ENCODE measurements at places on chromosomes 6 and 20.

DNA sequence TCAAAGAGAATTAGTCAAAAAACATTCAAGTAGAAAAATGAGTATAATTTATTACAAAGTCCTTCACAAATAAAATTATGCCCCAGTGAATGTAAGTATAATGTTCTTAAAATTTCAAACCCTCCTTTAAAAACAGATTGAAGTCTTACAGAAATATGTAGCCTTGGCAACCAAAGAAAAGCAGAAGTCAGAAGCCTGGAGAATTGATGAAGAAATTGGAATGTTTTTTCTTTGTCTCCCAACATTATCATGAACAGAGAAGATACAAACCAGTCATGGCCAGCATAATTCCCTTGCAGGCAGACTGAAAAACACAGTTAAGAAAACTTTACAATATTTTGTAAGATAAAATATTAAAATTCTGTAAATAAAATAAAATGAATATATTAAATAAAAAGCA is 221.9 kb downstream of the TBC1D32 start:
- no peak for DNase-seq

GRCh38 chr6:91149246-91149955 is 562.5 kb upstream of the MAP3K7 start:
- DNase-seq, result no peak

DNA sequence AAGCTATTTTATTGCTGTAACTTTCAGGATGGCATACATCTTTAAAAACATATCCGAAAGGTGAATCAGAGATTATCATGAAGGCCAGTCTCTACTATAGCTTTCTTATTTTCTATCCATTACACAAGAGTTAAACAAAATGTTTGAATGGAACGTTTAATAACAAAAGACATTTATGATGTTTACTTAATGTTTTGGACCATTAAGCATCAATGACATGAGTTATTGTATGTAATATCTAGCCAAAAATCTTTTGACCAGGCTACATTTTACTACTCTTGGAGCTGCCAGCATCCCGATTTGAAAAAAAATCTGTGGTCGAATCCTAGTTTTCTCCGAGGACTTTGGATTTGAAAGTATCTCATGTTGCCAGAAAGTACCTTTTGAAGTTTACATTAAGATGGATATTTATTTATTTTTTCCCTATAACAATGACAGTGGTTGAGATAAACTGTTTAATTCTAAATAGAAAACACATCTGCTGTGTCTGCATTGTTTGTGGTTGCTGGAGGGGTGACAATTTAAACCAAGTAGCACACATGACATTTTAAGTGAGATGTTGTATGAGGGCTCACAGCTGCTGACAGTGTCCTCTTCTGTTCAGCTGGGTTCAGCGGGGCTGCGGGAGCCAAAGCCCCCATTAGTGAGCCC is 293.7 kb upstream of the TCF21 start:
- no peak for DNase-seq

- no peak for DNase-seq
Observed at GRCh38 chr6:85565736-85566135, 27.9 kb downstream of the SNX14 start.

DNA sequence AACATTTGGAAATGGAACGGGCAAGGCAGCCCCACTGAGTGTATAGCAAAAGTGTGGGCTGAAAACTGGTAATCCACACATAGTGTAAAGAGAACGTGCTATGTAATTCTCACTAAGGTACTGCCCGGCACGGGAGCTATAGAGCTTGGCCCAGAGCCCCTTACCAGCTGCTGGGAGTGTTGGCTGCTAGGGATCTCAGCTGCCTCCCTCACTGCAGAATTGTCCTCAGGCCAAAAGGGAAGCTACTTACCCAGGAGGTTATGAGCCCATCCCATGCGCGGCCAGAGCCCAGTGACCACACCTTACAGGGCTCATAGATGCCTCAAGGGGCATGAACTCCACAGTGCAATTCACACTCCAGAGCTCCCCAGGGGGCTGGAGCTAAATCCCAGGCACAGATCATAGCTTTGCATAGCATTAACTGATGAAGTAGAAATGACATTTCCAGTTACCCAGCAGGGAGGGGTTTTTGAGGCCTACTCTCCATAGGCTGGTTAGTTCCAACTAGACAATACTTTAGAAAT is 56.8 kb downstream of the LINC00237 start:
- no peak for DNase-seq

DNA sequence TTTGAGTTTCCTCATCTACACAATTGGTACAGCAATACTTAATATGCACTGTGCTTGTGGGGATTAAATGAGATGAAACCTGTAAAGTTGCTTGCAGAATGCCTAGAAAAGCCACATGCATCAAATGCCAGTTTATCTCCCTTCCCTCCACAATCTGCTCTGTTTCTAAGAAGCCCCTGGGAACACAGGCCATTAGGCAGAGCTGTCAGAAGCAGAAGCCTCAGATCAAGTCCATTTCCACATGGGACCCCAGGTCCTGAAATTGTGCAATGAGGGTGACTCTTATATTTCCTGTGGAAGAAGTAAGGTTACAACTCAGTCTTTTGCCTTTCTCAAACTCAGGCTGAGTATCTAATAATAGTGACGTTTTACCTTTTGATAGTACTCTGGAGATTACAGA is 737.4 kb downstream of the KIF16B start:
- no peak for DNase-seq

DNA sequence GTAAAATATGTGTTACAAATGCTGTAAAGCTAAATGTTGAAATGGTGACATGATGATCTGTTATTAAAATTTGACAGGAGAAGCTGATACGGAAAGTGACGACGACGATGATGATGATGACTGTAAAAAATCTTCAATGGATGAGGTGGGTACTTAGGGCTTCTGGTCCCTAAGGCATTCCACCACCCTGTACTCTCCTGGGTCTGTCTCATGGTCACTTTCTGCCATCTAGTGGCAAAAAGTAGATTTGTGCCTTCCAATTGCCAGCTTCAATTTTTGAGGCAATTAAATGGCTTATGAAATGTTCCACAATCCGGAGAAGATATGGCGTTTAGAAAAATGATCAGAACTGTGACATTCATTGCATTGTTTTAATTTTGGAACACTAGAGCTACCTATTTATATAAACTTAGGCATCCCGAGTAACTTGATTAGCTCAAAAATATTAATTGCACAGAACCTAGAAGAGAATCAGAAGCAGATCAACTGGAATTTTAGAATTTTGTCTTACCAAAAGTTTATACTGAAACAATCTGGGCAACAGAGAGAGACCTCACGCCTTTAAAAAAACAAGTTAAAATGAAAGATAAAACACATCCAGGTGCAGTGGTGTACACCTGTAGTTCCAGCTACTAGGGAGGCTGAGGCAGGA is 346.5 kb upstream of the PLCB4 start:
- DNase-seq, result no peak

DNA sequence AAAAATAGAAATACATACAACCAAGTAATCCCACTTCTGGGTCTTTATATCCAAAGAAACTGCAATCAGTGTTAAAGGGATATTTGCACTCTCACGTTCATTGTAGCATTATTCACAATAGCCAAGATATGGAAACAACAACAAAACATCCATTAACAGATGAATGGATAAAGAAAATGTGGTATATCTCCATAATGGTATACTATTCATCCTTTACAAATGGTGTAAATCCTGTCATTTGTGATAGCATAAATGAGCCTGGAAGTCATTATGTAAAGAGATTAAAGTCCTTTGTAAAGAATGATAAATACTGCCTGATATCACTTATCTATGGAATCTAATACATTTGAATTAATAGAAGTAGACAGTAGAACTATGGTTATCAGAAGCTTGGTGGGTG is 327.7 kb downstream of the UTRN start:
- DNase-seq, result no peak

GRCh38 chr6:99575544-99576227 is 7.2 kb upstream of the CCNC start:
- no peak for DNase-seq

GRCh38 chr6:41122918-41123317 is 31.2 kb downstream of the TREML1 start:
- DNase-seq, result no peak

GRCh38 chr6:33716890-33717632 is 5.6 kb upstream of the UQCC2 start:
- no peak for DNase-seq

GRCh38 chr6:159983641-159984080 is 14.8 kb downstream of the IGF2R start:
- no peak for DNase-seq

DNA sequence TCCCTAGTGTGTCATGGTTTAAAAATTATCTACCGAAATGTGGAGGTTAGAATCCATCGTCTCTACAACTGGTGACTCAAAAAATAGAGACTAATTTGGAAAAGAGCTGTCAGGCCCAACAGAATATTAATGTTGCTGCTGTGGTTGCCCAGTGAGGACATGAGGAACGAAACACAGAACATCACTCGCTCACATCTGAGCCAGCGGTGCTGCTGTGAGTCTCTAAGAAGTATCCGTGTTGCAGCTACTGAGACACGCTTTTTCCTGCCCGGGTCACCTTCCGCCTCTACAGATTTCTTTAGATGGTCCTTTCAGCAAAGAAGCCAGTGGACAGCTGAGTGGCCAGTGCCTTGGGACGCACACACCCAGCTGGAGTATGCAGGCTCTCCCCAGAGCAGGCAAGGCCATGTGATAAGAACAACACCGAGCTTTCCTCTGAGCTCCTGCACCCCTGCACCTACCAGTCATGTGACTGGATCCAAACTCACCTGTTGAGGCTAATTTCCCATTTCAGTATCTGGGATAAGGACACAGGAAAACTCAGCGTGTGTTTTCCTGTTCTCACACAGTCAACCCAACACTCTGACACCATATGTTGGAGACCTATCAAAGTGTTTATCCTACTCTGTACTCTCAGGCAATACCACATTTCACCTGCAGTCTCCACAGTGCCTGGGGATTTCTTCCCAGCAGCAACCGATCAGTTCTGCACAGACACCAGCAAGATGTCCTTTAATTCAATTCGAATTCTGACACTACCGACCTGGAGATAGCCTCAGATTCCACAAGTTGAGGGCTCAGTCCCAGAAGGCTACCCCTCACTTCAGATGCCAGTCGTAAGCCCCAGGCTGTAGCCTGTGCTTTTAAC is 119.0 kb upstream of the RPS6KA2 start:
- DNase-seq, result no peak

DNA sequence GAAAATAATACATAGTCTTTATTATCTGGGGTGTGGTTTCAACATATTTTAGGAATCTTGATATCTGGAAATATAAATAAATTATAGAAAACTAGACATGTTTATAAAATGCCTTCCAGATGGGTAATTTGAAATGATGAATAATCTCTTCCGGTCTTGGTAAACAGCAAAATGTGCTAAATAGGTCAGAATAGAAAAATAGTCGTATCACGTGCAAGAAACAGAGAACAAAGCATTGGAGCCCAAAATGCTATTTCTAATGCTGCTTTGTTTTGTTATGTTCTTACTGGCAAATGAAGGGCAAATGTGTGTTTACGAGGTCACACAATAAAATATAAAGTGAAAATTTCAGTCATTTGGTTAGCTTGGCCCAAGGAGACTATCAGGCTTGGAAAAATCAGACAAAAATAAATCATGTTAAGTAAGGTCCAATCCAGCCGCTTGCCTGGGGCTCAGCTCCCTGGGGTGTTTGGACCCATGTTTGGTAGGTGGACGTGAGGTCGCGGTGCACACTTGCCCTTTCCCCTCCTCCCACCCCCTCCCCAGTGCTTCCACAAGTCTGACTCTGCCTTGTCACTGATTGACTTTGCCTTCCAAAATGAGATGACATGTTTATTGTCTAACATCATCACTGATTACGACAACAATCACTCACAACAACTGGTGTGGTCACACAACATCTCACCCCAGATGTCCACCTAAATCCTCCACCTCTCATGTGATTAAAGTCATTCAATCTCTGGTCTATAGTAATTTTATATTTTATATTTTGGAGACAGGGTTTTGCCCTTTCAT is 56.0 kb downstream of the RIN2 start:
- DNase-seq, result no peak

DNA sequence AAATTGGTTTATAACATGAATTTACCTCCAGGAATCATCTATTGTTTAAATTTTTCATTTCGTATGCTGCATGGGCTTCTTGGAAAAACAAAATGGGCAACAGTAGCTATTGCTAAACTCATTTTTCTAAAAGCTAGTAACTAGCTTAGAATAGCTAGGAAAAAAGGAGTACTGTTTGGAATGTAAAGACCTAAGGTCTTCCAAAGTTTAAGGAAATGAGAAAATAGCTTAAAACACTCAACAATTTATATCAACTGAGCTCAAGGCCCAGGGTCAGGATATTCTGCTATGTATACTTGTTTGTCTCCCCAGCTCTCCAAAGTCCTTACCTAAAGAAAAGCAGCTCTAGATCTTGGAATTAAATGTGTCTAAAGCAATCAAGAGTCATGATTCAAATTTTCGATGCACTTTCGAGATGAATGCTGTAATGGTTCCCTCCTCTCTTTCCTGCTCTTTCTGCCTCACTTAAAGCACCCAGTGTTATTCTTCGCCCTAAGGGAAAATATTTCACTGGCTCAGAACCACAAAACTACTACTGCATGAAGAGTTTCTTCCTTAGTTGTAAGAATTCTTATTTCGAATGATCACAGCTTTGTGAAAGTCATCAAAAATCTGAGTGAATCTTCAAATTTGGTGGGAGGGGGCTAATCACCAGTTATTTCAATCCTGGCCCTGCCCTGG is 41.6 kb downstream of the LYRM4 start:
- no peak for DNase-seq

DNA sequence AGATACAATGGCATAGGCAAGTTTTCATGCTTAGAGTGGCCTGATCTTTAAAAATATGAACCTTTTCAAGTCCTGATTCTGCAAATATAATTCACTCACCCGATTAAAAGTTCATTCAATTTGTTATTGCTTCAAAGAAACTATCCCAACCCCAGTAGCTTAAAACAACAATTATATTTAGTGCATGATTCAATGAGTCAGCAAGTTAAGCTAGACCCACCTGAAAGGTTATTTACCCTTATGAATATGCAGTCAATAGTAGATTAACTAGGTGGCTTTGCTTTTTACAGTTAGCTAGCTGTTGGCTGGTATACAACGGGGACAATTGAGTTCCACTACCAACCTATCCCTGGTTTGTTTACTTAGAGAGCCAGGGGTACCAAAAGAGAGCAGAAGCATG is 95.6 kb upstream of the ANKEF1 start:
- no peak for DNase-seq

GRCh38 chr6:70353448-70353847 is 50.6 kb upstream of the COL9A1 start:
- no peak for DNase-seq

GRCh38 chr6:150302520-150303176 is 66.2 kb upstream of the IYD start:
- no peak for DNase-seq

Measured in activated T-helper 1 cell treated with anti-CD3 and anti-CD28 coated beads, Interleukin-2, amount 50 U/mL, for 16 hours (primary cell).